ENCODE measurements at places on chromosomes 16 and 17.

- no peak for DNase-seq
These were observed 1.1 kb downstream of the TSEN54 start for GRCh38 chr17:75517297-75517865.

DNA sequence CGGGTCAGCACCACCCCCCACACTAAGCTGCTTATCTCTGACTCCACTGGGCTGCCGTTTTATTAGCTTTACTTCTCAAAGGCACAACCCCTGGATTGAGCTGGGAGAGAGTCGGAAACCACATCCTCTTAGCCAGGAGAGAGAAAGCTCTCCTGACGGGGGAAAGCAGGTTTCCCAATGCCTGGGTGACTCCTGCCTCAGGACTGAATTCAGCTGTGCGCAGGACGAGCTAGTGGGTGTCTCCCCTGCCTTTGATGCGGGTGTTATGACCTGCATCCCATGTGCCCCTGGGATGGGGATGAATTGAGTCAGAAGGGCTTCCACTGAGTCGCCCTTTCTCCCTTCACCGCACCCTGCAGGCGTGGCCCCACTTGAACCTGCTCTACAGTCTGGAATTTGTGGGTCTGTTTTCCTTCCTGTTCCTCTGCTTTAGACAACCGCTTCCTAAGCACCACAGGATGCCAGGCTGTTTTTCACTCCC is 819.2 kb upstream of the EEF2KMT start:
- DNase-seq: no peak

DNA sequence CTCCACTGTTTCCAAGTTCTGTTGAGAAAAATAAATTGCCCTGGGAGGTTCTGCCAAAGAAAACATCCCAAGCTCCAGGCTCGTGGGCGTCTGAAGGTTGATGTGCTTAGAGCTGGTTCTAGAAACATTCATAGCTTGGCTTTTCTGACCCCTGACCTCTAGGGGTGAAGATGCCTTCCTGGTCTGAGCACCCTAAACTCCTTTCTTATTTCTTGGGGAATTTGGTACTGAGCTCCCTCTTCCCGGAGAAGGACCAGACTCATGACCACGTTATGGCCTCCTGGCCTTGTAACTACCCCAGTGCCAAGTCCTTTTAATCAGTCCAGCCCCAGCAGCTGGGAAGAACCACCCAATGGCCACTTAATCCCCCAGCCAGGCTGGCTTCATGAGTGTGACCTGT is 66.4 kb downstream of the MYH11 start:
- no peak for DNase-seq

DNA sequence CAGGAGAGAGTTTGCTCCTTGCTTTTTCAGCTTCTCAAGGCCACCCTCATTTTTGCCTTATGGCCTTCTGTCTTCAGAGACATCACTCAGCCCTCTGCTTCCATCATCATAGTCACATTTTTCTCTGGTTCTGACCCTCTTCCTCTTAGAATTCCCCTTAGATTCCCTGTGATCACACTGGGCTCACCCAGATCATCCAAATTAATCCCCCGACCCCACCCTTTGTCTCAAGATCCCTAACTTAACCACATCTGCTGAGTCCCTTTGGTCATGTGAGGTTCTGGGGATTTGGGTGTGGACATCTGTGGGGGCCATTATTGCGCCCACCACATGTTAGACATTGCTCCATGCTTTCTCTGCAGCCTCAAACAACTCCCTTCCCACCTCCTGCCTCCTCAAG is 323.4 kb downstream of the CPPED1 start:
- DNase-seq: no peak
